GM23338 (cell line): ENCODE measurements at places on chromosomes 4 and X.

- no peak for DNase-seq
These were observed 33.1 kb downstream of the NSUN7 start for GRCh38 chr4:40782876-40783275.

DNA sequence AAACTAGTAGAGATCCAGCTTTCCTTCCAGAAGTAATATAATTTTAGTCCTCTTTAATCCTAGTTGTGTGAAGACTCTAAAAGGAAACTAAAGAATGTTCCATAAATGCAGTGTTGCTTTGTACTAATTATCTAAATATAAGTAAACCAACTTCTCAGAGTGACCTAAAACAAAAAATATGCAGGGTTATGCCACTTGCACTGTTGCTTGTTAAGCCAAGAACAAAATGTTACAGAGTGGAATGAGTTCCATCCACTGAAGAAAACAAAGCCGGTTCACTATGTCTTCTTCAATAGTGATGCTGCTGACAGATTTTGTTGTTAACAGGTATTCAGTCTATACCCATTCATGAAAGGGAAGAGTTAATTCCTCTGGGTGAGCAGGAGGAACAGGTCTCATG, 252.0 kb upstream of the DIAPH2 start:
- DNase-seq, result no peak

- no peak for DNase-seq
These were observed 311 bp downstream of the RNF113A start for GRCh38 chrX:119871245-119871598.

- DNase-seq, result no peak
These were observed 54.6 kb upstream of the GPR78 start for GRCh38 chr4:8525383-8526120.

- no peak for DNase-seq
These were observed 99.4 kb upstream of the SPANXC start for GRCh38 chrX:141341743-141342142.

- DNase-seq, result no peak
These were observed 113.3 kb upstream of the SHISA3 start for GRCh38 chr4:42284030-42284429.

DNA sequence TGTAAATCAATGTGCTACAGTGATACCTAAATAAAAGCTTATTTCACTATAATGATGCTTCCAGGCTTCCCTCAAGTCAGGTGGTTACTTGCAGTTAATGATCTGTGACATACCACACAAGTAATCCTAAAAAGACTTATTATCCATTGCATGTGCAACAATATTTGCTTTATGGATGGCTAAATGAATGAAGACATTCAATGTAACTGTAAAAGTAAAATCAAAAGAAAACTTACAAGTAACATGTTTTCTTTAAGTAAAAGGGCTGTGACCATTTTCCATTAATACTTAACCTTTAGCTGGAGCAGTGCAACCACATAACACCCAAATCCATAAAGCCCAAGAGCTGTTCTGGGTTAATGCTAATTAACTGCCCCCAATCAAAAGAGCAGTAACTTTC, 42.6 kb downstream of the RAB28 start:
- DNase-seq, result no peak

DNA sequence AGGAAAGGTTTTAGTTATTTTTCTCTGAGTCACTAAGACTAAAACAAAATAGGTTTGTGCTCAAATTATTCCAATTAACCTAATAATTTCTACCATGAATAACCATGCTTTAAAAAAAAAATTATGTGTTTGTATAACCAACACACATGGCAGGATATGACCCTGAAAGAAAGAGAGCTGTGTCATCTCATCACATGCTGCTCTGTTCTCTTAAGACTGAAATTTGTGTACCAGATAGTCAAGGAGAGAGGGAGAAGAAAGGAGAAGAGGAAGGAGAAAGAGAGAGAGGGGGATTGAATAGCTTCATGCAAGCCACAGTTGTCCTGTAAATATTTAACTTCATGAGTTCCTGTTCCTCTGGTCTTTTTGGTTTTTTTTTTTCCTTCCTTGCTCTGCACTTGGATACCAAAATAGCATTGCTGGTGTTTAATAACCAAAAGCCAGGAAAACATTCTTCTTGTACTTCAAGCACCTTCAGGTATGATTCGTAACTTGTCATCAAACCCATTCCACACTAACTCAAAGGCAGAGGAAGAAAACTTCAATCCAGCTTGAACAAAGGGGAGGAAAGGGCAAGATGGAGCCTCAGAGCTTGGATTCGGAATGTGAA, 6.4 kb upstream of the PROM1 start:
- no peak for DNase-seq

DNA sequence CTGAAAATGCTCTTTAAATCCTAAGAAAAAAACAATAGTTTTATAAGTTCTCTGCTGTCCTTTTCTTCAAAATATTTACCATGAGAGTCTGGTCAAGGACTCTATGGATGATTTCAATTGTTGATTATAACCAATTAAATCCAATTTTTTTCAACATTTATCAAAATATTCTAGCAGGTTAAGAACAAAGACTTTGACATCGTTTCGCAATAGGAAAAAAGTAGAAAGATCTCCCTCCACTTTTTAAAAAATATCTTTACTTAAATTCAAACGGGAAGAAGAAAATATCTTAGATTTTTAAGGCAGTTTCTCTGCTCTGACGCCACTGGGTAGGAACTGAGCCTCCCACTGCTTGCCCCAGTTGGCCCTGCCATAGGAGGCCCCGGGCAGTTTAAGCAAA, 44.7 kb upstream of the TMEM154 start:
- no peak for DNase-seq

GRCh38 chrX:126164689-126165400, 1.2 kb downstream of the DCAF12L2 start:
- DNase-seq, result no peak

GRCh38 chr4:20297261-20297660, 45.6 kb downstream of the SLIT2 start:
- DNase-seq, result no peak

GRCh38 chr4:21507439-21507838, 441.1 kb downstream of the KCNIP4 start:
- DNase-seq, result peak; percentile 46

DNA sequence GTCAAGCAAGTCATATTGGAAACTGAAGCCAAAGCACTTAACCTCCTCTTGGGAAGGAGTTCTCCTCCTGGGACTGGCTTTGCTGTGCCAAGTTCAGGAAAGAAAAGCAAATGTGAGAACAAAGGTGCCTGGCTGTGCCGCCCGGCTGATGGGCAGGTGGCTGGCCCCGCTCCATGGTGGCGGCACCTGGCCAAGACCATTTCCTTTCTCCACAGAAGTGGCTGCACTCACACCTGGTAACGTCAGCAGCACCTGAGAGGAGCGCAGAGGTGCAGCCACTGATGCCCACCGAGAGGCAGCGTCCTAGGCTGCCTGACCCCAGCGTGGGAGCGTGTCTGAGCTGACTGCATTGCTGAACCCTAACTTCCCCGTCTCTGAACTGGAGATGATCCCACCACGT, 54.3 kb downstream of the DCTD start:
- no peak for DNase-seq
